ENCODE measurements at places on chromosomes 12 and 14.

DNA sequence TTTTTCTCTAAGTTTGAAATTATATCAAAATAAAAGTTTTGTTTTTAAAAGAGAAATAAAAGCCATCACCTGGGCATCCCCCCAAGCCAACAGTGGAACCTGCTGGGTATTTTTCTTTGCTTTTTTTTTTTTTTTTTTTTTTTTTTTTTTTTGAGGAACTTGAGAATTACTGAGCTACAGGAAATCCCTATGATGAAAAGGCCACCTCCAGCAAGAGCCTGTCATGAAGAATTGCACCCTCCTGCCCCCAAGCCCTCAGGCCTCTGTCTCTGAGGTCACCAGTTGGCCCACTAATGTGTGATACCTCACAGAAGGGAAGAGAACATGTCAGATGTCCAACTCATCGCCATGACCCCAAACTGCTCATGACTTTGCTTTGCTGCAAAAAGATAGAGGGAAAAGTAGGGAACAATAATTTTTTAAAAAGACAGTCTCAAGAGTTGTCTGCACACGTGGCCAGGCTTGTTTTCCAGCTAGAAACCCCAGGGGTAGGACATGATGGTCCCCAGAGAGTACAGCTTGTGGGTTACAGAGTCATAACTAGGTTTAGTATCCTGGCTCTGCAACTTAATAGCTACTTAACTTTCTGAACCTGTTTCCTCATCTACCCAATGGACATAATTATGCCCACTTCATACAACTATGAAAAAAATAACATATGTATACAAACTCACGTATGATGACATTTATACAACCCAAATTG, 124.3 kb upstream of the EGLN3 start:
- DNase-seq = no peak
- no peak overlapping the region for H3K4me3 ChIP-seq
- no peaks in the 10 kb centered on the region for H3K36me3 ChIP-seq
- H3K27me3 ChIP-seq = no peaks in the 10 kb centered on the region
- H3K27ac ChIP-seq = no peak overlapping the region

- no peak overlapping the region for H3K27ac ChIP-seq
- DNase-seq = no peak
- H3K27me3 ChIP-seq = no peaks in the 10 kb centered on the region
- H3K4me1 ChIP-seq = no peaks in the 10 kb centered on the region
- no peaks in the 10 kb centered on the region for H3K36me3 ChIP-seq
- H3K4me3 ChIP-seq = no peak overlapping the region
These were observed 361.2 kb downstream of the SLC6A15 start for GRCh38 chr12:84551373-84551772.

- H3K27ac ChIP-seq = no peak overlapping the region
- no peak for DNase-seq
- H3K4me1 ChIP-seq = peaks cover 45% of the 10 kb centered on the region
- H3K27me3 ChIP-seq = no peaks in the 10 kb centered on the region
- H3K4me3 ChIP-seq = no peak overlapping the region
These were observed 77.1 kb upstream of the DICER1 start for GRCh38 chr14:95234426-95234825.

GRCh38 chr14:23379366-23380196, 2.7 kb downstream of the CMTM5 start:
- H3K4me3 ChIP-seq = no peak overlapping the region
- H3K27ac ChIP-seq = no peak overlapping the region
- no peaks in the 10 kb centered on the region for H3K27me3 ChIP-seq
- peaks cover 12% of the 10 kb centered on the region for H3K4me1 ChIP-seq
- no peak for DNase-seq
- H3K36me3 ChIP-seq = no peaks in the 10 kb centered on the region

DNA sequence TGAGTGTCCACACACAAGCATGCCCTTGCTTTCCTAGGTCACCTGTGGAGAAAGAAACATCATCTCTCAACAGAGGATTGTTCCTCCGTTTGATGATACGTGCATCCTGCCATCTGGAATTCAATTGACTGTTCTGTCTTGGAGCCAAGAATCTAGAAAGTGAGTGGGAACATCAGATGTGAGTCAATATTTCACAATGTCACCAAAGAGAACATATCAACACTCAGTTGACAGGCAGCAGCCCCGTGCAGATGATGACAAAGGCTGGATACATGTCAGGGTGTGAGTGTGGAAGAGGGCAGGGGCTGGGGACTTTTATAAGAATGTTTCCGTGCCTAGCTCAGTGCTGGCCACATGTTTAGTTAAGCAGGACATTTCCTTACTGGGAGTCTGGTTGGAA, 76.1 kb downstream of the TBC1D30 start:
- peaks cover 4% of the 10 kb centered on the region for H3K27me3 ChIP-seq
- no peak overlapping the region for H3K4me3 ChIP-seq

DNA sequence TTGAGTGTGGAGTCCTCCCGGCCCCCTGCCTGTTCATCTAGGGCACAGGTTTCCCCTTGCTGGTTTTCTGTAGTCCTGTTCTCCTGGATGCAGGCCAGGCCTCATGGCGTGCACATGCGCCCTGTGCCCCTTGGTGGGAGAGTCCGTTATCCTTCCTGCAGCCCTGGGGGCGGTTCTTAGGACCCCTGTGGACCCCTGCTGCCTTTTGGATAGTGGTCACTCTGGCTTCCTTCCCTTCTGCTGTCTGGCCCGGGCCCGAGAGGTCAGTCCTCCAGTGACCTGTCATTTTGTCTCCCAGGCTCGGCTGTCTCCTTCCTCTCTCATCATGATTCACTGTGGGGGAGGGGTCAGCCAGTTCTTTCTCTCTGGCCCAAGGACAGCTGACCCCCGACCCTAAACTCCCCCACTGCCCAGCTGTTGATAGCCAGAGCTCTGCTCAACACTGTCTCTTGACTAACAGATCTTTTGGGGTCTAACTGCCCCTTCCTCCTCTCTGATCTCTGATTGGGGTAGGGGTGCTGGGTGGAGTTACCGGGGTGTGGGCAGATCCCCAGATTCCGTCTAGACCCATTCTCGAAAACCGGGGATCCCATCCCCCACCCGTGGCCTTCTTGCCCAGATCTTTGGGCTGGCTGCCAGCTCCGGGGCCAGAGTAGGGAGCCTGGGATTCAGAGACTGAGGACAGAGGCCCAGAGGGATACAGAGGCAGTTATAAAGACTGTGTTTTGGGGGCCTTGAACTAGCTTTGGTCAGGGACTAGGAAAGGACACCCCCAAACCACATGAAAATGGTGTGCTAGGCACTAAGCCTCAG, 7.0 kb downstream of the CCND2 start:
- peaks cover 4% of the 10 kb centered on the region for H3K27me3 ChIP-seq
- H3K4me1 ChIP-seq = peaks cover 52% of the 10 kb centered on the region
- H3K4me3 ChIP-seq = no peak overlapping the region
- DNase-seq = no peak

- H3K4me3 ChIP-seq = peak overlapping the region; percentile 76
- H3K27ac ChIP-seq = peak overlapping the region; percentile 87
- H3K36me3 ChIP-seq = no peaks in the 10 kb centered on the region
- H3K4me1 ChIP-seq = peaks cover 34% of the 10 kb centered on the region
- DNase-seq = no peak
These were observed 996 bp downstream of the SLC41A2 start for GRCh38 chr12:104956870-104957718.

DNA sequence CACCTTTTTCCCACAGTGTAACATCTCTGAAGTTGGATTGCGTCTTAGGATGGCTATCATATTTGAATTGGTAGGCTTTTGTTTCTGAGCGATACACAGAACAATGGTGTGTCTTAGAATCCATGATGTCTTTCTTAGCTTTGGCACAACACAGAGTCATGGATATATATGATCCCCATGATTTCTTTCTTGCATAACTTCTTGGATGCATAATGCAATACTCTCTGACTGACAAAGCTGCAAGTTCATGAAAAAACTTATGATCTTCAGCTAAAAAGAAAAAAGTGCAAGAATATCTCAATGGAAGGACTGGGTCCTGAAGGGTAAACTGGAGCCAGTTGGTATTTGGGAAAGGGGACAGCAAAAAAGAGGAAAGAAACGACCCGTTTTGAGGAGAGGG, 48.1 kb downstream of the VWF start:
- no peaks in the 10 kb centered on the region for H3K27me3 ChIP-seq
- no peak overlapping the region for H3K27ac ChIP-seq
- DNase-seq = no peak
- peaks cover 5% of the 10 kb centered on the region for H3K4me1 ChIP-seq
- no peak overlapping the region for H3K4me3 ChIP-seq

GRCh38 chr12:2389079-2389790, 336.4 kb downstream of the CACNA1C start:
- H3K27me3 ChIP-seq = no peaks in the 10 kb centered on the region
- no peak overlapping the region for H3K27ac ChIP-seq
- no peaks in the 10 kb centered on the region for H3K36me3 ChIP-seq

DNA sequence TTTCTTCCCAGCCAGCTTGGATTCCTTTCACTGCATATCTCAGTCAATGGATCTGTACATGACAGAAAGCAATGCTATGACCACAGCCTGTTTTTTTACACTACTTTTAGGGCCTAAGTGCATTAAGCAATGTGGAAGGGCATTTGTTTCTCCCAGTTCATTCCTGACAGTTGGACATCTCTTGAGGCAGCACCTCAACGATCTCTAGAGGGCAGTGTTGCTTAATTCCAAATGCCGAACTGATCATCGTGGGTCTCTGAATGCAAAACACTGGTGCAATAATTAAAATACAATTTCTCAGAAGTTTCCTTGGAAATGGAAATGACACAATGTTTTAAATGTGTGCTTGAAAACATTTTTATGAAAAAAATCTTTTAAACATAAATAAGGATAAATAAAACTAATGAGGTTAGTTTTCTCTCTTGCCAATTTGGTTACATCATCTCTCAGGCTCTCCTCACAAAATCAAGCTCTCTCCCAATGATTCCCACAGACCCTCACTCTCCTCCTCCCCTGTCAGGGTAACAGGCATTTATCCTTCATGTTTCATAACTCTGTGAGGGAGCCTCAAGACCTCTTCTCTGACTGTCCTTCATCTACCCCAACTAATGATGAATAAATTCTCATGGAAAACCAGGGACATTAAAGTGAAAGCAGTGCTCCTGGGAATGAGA, 192.4 kb upstream of the SLC16A7 start:
- H3K27me3 ChIP-seq = no peaks in the 10 kb centered on the region
- no peak overlapping the region for H3K4me3 ChIP-seq
- H3K4me1 ChIP-seq = no peaks in the 10 kb centered on the region
- H3K36me3 ChIP-seq = no peaks in the 10 kb centered on the region
- DNase-seq = peak; percentile 79

GRCh38 chr12:111274777-111275176, 94.1 kb downstream of the PHETA1 start:
- H3K27ac ChIP-seq = no peak overlapping the region
- no peak overlapping the region for H3K4me3 ChIP-seq

DNA sequence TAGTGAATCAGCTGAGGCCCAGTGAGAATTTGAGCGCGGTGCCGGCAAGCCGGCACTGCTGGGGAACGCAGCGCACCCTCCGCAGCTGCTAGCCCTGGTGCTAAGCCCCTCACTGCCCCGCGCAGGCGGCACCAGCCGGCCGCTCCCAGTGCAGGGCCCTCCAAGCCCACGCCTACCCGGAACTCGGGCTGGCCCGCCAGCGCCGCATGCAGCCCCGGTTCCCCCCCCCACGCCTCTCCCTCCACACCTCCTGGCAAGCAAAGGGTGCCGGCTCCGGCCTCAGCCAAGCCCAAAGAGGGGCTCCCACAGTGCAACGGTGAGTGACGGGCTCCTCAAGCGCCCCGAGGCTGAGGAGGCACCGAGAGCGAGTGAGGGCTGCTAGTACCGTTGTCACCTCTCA, 54.5 kb upstream of the VASH1 start:
- no peak for DNase-seq
- no peak overlapping the region for H3K27ac ChIP-seq
- H3K36me3 ChIP-seq = no peaks in the 10 kb centered on the region
- H3K4me1 ChIP-seq = no peaks in the 10 kb centered on the region
- H3K4me3 ChIP-seq = no peak overlapping the region

DNA sequence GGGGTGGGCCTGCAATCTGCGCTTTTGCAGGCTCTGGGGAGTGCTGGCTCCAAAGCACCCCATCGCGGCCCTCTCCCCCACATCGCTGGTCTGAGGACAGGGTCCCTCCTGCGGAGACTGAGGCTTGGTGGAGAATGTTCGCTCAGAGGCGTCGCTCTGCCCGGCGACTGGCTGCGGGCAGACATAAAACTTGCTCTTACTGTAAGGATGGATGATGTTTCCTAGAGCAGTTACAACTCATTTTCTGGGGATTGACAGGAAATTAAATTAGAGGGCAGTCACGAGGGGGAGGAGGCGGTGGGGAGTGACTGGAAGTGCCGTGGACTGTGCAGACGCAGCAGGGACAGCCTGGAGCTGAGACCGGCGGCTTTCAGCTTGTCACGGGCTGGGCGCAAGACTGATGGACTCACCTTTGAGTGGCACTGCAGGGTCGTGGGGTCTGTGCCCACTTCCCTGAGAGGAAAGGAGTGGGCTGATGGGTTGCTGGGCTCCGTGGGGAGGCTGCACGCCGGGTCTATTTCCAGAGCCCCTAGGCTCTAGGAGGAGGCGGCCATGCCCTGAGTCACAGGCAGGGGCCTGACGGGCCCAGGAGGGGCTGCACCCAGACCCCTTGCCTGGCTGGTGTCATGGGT, 32.8 kb downstream of the NOC4L start:
- no peak overlapping the region for H3K27ac ChIP-seq
- H3K4me1 ChIP-seq = no peaks in the 10 kb centered on the region
- no peak for DNase-seq

DNA sequence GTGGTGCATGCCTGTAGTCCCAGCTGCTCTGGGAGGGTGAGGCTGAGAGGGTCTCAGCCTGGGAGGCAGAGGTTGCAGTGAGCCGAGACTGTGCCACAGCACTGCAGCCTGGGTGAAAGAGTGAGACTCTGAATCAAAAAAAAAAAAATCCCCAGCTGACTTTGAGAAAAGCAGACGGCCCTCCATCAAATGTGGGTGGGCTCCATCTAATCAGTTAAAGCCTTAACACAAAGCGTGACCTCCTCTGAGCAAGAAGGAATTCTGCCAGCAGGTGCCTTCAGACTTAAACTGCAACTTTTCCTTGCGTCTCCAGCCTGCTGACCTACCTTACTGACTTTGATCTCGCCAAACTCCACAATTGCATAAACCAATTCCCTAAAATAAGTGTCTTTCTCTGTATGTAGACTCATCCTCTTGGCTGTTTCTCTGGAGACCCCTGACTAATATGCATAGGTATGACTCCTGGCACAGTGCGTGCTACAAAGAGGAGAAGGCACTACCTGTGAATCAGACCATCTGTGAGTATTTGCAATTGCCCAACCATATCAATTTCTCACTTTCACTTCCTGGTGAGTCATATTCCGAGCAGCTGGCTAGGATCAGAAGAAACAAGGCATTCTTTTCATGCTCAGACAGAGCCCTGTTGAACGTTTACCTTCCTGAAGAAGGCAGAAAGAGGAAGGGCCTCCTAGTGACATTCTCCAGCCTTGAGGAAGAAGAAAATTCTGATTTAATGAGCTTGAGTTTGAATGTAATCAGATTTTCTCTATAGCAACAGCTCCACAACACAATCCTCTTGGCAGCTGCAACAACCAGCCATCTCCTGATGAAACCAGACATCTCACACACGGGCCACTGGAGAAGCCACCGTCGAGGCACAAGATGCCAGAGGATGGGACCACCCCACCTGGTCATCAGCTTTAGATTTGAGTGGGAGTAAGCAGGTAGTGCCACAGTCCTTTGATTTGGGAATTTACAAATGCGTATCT, 54.3 kb downstream of the CLMN start:
- H3K27me3 ChIP-seq = no peaks in the 10 kb centered on the region
- no peak overlapping the region for H3K27ac ChIP-seq
- H3K36me3 ChIP-seq = no peaks in the 10 kb centered on the region
- H3K4me1 ChIP-seq = peaks cover 12% of the 10 kb centered on the region
- DNase-seq = no peak

GRCh38 chr14:100523131-100523842, 63.9 kb downstream of the BEGAIN start:
- peaks cover 28% of the 10 kb centered on the region for H3K36me3 ChIP-seq
- DNase-seq = no peak
- no peaks in the 10 kb centered on the region for H3K27me3 ChIP-seq
- H3K4me3 ChIP-seq = no peak overlapping the region

Data from tibial nerve (tissue), 4 donors.